ENCODE measurements at places on chromosomes 7 and 10. TPM values are rescaled to one million over a fixed set of nuclear protein-coding genes. Genes with fewer than 3 reads are reported as not detected.
A peak's percentile ranks its signal among the peaks of the same experiment; 100 is the strongest.

GRCh38 chr10:133324198-133324792 is 12.4 kb downstream of the CALY start:
- H3K4me3 ChIP-seq, result no peak overlapping the region
- H3K27me3 ChIP-seq, result peaks cover 18% of the 10 kb centered on the region
- no peaks in the 10 kb centered on the region for H3K4me1 ChIP-seq
- H3K27ac ChIP-seq, result no peak overlapping the region

- no peak overlapping the region for H3K27ac ChIP-seq
- no peaks in the 10 kb centered on the region for H3K36me3 ChIP-seq
- H3K4me3 ChIP-seq, result no peak overlapping the region
- H3K4me1 ChIP-seq, result no peaks in the 10 kb centered on the region
- no peaks in the 10 kb centered on the region for H3K27me3 ChIP-seq
- no peak for DNase-seq
Observed at GRCh38 chr7:6621195-6622133, 6.1 kb downstream of the ZNF853 start.

DNA sequence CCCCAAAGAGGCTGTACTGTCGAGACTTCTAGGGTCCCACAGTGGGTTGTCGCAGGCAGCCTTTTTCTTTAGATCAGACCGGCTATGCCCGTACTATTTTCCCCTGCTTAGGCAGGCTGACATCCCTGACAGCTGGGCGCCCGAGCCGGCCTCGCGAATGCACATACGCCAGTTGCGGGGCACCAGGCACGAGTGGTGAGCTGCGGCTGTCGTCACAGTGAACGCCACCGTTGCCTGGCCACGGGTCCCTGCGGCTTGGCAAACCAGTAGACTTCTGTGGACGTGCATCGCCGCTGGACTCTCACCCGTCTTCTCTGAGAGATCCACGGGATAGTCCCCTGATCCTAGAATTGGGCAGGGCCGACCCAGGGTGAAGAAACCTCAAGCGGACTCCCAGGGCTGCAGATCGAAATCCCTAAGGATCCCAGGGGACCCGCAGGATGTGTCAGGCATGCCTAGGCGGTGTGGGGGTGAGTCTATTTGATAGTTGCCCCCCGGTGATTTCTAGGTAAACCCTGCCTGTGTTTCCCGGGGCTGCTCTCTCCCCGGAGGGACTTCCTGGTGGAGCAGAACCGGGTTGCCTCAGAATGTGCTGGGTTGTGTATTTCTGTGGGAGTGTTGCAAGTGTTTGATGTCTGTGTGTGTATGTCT is 33.0 kb upstream of the ZNF273 start:
- no peak for DNase-seq
- H3K4me3 ChIP-seq, result no peak overlapping the region
- no peaks in the 10 kb centered on the region for H3K36me3 ChIP-seq
- no peaks in the 10 kb centered on the region for H3K4me1 ChIP-seq

GRCh38 chr7:30879139-30880124 is 32.2 kb upstream of the AQP1 start:
- H3K36me3 ChIP-seq, result no peaks in the 10 kb centered on the region
- no peak overlapping the region for H3K4me3 ChIP-seq
- H3K27me3 ChIP-seq, result no peaks in the 10 kb centered on the region
- no peak for DNase-seq
- H3K27ac ChIP-seq, result no peak overlapping the region

- H3K4me3 ChIP-seq, result no peak overlapping the region
- H3K27me3 ChIP-seq, result no peaks in the 10 kb centered on the region
- no peak overlapping the region for H3K27ac ChIP-seq
- DNase-seq, result no peak
Observed at GRCh38 chr7:147700702-147701101, 889.9 kb upstream of the C7orf33 start.

DNA sequence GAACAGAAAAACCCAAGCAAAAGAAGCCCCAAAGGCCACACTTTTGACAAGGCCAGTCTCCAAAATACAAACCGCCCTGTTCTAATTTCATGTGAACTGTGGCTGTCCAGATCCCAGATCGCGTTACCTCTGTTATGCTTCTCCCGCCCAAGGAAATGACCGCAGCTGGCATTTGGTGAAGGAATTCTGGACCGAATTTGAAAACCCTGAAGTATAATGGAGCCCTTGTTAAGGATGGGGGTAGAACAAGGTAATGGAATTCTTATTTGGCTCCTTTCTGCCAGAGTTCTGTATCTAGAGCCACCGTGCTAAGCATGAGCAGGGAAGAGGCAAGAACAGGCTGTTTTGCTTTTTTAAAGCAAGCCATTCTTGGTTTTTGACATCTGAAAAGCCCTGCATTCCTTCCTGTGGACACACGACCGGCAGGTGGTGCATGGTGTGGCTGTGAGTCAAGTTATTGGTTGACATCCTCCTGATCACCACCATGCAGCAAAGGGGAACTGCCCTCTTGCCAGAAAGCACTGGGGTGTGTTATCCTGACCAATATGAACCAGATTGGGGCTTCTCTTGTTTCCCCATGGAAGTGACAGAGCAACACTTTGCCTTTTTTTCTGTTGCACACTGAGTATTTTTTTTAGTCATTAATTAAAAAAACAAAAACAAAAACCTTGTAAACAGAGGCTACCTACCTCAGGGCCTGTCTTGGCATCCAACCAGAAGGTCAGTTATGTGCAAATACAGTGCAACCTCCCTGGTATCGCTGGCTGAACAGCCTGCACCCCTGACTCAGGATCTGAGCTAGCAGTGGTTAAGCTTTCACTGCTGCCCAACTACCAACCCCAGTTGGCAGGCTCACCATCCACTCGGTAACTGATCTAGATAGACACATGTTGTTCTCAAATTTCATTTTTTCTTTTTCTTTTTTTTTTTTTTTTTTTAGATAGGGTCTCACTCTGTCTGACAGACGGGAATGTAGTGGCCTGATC is 14.2 kb downstream of the UCMA start:
- no peak overlapping the region for H3K27ac ChIP-seq
- no peaks in the 10 kb centered on the region for H3K36me3 ChIP-seq
- H3K4me1 ChIP-seq, result no peaks in the 10 kb centered on the region
- no peak for DNase-seq
- no peak overlapping the region for H3K4me3 ChIP-seq

DNA sequence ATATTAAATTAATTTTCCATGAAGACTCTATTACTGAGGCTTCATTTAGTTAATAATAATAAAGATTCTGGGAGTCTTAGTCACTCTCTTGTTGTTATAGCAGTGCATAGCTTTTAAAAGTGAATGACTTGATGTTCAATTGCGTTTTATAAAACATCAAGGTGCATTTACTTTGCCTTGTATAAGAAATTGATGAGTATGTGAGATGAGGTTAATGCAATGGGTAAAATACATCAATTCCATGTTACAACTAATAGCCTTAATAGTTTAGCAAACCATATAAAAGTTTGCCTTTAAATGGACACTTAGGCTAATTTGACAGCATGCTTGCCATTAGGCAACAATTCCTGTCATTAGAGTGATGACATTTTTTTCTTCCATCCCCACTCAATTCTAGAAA is 173.6 kb upstream of the TEX47 start:
- H3K36me3 ChIP-seq, result no peaks in the 10 kb centered on the region
- no peaks in the 10 kb centered on the region for H3K4me1 ChIP-seq
- no peaks in the 10 kb centered on the region for H3K27me3 ChIP-seq
- H3K27ac ChIP-seq, result no peak overlapping the region

- H3K36me3 ChIP-seq, result no peaks in the 10 kb centered on the region
- H3K27me3 ChIP-seq, result no peaks in the 10 kb centered on the region
- no peak overlapping the region for H3K4me3 ChIP-seq
- H3K4me1 ChIP-seq, result no peaks in the 10 kb centered on the region
Observed at GRCh38 chr7:23018750-23019149, 4.8 kb upstream of the HYCC1 start.

- no peaks in the 10 kb centered on the region for H3K36me3 ChIP-seq
- peak; percentile 32 for DNase-seq
- no peaks in the 10 kb centered on the region for H3K27me3 ChIP-seq
- H3K4me3 ChIP-seq, result no peak overlapping the region
Observed at GRCh38 chr10:6778992-6779701, 199.1 kb upstream of the PRKCQ start.

DNA sequence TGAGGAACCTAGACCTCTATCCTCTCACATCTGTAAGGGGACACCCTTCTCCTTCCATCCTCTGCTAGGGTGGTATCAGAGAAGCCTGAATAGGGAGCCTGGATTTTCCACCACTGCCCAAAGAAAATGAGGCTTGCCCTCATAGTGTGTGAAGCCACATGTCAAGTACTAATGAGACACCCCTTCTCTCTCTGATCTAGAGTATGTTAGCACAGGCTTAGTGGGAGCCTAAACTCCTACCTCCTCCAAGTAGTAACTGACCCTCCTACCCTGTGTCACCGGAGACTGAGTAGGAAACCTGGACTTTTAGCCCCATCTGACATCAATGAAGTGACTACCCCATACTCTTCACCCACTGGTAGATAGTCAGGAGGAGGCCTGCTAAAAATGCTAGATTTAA is 65.6 kb downstream of the PHYHIPL start:
- H3K27me3 ChIP-seq, result no peaks in the 10 kb centered on the region
- no peak for DNase-seq
- no peak overlapping the region for H3K4me3 ChIP-seq
- H3K36me3 ChIP-seq, result no peaks in the 10 kb centered on the region
- H3K4me1 ChIP-seq, result no peaks in the 10 kb centered on the region
- no peak overlapping the region for H3K27ac ChIP-seq

- no peak overlapping the region for H3K4me3 ChIP-seq
- no peaks in the 10 kb centered on the region for H3K27me3 ChIP-seq
- H3K36me3 ChIP-seq, result no peaks in the 10 kb centered on the region
- no peak for DNase-seq
- no peaks in the 10 kb centered on the region for H3K4me1 ChIP-seq
Observed at GRCh38 chr7:156585025-156585648, 55.4 kb upstream of the RNF32 start.

Gene CLDN4
- 55.7 TPM for total RNA-seq

Gene GOLGA7B
- total RNA-seq, result 0.09 TPM

Gene ITGB8
- total RNA-seq, result 40.7 TPM

Gene LGI1
- total RNA-seq, result not detected

Gene LRRC17
- total RNA-seq, result 2.0 TPM

Gene ASIC3
- 1.3 TPM for total RNA-seq

Gene ZNF485
- total RNA-seq, result 6.8 TPM

Measured in uterus (tissue), 4 donors.